Kidney capillary endothelial cell (primary cell): ENCODE measurements at places on chromosomes 13 and 19.

DNA sequence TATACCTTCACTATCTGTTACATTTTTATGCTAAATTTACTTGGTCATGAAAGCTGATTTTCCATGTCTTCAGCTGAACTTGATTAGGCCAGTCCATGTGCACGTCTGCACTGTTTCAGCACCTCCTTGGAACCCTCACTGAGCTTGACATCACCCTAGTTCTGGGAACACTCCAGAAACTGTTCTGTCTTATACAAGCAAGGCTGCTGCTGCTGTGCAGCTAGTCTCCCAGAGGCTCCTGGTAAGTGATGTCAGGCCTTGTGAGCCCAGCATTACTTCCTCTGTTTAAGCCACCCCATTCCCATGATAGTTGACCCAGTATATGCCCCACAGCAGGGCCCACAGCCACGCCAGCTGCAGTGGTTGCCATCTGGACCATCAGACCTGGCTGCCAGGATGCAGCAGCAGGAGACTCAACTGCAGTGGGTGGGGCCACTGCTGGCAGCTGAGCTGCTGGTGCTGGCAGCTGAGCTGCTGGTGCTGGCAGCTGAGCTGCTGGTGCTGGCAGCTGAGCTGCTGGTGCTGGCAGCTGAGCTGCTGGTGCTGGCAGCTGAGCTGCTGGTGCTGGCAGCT, 90.5 kb upstream of the AKAP11 start:
- DNase-seq, result no peak

DNA sequence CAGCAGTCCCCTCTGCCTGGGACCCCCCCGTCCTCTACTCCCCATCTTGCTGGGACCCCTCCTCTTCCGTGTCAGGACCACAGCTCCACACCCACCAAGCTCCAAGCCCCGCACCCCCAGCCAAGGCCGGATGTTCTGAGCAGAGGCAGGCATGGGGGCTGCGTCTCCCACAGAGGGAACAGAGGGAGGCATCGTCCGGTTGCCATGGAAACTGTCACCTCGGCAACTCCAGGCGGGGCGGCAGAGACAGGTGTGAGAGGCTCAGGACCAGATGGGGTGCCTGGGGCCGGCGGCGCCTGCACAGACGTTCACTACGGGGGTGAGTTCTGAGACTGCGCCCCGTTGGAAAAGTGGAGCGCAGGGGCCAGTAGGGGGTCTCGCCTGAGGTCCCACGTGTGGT, 5.4 kb downstream of the RNU6-9 start:
- no peak for DNase-seq

DNA sequence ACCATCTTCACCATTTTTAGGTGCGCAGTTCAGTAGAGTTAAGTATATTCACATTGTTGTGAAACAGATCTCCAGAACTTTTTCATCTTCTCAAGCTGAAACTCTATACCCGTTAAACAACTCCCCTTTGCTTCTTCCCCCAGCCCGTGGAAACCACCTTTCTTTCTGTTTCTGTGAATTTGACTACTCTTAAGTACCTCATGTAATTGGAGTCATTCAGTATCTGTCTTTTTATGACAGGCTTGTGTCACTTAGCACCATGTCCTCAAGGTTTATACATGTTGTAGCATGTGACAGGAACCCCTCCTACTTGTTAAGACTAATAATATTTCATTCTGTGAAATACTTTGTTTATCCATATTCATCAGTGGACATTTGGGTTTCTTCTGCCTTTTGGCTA, 52.8 kb downstream of the TNFRSF19 start:
- DNase-seq, result no peak

DNA sequence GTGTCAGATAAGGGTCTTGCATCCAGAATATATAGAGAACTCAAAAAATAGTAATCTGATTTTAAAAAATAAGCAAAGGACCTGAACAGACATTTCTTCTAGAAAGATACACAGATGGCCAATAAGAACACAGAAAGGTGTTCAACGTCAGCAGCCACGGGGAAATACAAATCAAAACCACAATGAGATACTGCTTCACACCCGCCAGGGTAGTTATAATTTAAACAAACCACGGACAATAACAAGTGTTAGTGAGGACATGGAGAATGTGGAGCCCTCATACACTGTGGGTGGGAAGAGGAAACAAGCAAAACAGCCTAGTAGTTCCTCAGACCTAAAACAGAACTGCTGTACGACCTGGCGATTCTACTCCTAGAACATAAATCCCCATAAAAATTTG, 26.7 kb upstream of the NAPA start:
- no peak for DNase-seq

- no peak for DNase-seq
Observed at GRCh38 chr19:39166571-39167391, 30.0 kb upstream of the NCCRP1 start.

- peak; percentile 30 for DNase-seq
Observed at GRCh38 chr19:6459262-6460098, at the start of gene SLC25A23. Gene SLC25A23 (minus strand): TSS chr19:6459792. CDS start chr19:6459628, 164 bp downstream.

DNA sequence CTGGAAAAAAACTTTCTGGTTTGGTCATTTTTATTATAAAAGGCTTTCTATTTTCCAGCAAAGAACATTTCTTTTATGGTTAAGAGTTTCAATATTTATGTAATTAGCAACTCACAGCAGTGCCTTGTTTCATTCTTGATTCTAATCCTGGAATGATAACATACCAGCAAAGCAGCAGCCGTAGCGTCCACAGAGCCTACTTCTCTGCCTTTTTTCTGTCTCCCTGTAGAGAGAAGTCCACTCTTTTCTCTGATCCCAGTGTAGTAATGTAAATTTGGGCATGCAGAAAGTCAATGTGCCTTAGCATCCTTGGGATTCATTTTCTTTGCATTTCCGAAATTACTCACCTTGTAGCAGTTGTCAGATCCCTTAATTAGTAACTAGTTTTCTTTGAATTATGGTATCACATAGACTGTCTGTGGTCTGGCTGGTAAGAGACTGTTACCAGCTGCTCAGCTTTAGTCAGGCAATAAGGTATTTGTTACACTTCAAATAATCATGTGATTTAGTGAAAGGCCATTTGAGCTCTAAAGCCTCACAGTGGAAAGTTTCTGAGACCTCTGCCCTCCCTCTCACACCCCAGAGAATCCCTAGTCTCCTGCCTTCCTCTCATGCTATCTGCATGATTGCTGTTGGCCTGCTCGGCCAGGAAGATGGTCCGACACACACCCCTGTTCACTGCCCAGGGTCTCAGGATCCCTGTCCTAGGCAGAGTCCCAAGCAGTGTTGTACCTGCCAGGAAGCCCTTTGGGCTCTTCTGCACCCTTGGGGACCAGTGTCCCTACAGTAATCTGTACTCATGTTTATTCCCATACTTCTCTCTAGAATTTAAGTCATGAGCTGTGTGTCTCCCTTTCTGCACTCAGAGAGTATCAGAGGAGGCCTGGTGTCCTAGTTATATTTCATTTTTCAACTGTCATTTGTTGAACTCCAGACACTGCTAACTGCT, 86.3 kb downstream of the LRCH1 start:
- DNase-seq, result no peak

DNA sequence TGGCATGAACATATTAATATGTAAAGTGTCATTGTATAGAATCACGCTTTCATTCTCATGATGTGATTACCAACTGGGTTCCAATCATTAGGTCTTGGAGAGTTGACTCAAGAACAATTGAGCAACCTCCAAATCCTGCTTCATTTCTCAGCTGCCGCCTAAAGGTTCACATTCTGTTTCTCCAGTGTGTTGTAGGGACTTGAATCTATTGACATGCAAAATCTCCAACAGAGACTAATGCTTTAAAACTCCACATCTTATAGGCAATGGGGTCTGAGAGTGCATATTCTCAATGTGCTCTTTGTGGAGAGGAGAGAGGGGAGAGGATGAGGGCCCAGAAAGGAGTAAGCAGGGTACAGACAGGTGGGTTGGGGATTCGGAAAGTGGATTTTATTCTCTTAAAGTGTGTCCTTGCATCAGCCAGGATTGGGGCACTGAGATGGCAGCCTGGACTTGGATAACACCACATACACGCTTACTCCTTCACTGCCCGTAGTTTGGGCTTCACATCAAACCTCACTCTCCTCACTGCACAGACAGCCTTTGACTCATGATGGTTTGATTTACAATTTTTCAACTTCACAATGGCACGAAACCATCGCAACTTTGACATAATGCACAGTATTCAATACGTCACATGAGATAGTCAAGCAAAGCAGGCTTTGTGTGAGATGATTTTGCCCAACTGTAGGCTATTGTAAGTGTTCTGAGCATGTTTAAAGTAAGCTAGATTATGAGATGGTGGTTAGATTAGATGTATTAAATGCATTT, 241.3 kb upstream of the IRS2 start:
- no peak for DNase-seq

DNA sequence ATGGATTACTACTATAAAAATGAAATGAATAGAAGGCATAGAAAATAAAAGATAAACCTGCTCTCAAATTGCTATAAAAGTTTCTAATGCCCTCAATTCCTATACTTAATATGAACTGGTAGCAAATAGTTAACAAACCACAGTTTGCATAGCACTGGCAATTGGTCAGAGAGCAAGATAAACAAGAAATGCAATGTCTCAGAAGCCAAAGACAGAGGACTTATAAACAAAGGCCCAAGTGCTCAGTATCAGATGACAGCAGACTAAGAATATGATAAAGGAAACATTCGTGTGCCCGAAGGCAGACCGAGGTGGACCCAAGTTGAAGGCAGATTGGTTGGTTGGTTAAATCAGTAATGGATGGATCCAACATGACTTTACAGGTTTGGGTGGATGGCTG, 50.6 kb downstream of the IPO5 start:
- DNase-seq, result no peak

DNA sequence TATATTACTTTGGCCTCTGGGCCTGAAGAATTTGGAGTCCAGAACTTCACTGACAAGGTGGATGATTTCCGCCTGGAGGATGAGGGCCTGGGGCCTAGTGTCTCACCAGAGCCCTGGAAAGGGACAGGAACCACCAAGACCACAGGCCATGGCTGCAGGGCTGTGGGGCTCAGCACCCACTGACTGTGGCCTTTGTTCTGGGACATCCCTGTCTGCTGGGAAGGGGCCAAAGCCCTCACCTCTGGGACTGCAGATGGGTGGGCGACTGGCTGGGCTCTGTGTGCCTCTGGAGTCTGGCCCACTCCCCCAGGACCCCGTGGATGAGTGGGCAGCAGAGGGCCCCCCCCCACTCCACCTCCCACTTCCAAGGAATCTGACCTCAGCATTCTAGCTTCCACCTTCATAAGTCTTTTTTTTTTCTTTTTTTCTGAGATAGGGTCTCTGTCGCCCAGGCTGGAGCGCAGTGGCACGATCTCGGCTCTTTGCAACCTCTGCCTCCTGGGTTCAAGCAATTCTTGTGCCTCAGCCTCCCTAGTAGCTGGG, 20.3 kb downstream of the CHST8 start:
- DNase-seq, result no peak

DNA sequence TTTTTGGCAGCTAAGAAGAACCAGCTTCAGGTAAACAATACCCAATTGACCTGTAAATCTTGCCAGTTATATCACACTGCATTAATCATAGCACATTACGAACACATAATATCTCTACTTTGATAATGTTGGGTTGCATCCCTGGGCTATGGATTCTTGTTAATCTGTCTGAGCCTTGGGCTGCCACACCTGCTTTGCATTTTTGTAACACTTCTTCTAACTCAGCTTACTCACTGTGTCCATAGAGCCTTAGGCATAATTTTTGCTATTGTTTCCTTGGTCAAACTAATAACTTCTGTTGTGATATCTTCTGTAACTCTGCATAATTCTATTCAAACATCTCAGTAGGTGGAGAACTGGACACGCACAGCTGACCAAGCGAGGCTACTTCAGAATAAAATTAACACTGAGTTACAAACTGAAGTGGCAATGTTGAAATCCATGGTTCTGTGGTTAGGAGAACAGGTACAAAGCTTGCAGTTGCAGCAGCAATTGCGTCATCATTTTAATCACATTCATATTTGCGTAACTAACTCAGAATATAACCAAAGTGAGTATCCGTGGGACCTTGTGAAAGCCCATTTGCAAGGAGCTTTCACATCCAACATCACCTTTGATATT, 6.4 kb downstream of the ZNF350 start:
- no peak for DNase-seq
